Calu3 (cell line): ENCODE measurements at places on chromosomes 1 and 21. TPM values are rescaled to one million over a fixed set of nuclear protein-coding genes. Genes with fewer than 3 reads are reported as not detected.

GRCh38 chr1:64184003-64184440 lies 19.4 kb upstream of the UBE2U start:
- H3K4me3 ChIP-seq: no peak overlapping the region
- DNase-seq: no peak
- no peaks in the 10 kb centered on the region for H3K4me1 ChIP-seq
- H3K36me3 ChIP-seq: peaks cover 13% of the 10 kb centered on the region
- no peak overlapping the region for H3K27ac ChIP-seq
- H3K27me3 ChIP-seq: no peaks in the 10 kb centered on the region

GRCh38 chr1:22619798-22620197 lies 16.6 kb upstream of the C1QA start:
- H3K4me1 ChIP-seq: no peaks in the 10 kb centered on the region
- no peak for DNase-seq
- no peaks in the 10 kb centered on the region for H3K36me3 ChIP-seq

Gene ITSN1
- total RNA-seq: 27.8 and 30.6 TPM in 2 replicates

GRCh38 chr1:167983797-167984420 lies 47.0 kb upstream of the MPC2 start:
- H3K4me3 ChIP-seq: no peak overlapping the region
- H3K27me3 ChIP-seq: no peaks in the 10 kb centered on the region
- DNase-seq: no peak
- H3K4me1 ChIP-seq: peaks cover 8% of the 10 kb centered on the region

Gene FAM78B
- 1.9 and 4.9 TPM in 2 replicates for total RNA-seq

- DNase-seq: no peak
- H3K27ac ChIP-seq: no peak overlapping the region
- no peaks in the 10 kb centered on the region for H3K27me3 ChIP-seq
- H3K36me3 ChIP-seq: peaks cover 73% of the 10 kb centered on the region
- H3K4me3 ChIP-seq: no peak overlapping the region
- H3K4me1 ChIP-seq: no peaks in the 10 kb centered on the region
These were observed 9.1 kb downstream of the PRPF38A start for GRCh38 chr1:52413410-52413989.

Gene F13B
- not detected in 2 replicates for total RNA-seq

- peaks cover 12% of the 10 kb centered on the region for H3K27me3 ChIP-seq
- H3K4me1 ChIP-seq: no peaks in the 10 kb centered on the region
- no peaks in the 10 kb centered on the region for H3K36me3 ChIP-seq
- DNase-seq: no peak
These were observed 12.8 kb downstream of the CASQ2 start for GRCh38 chr1:115755456-115756370.

Gene FCGR3A
- total RNA-seq: not detected in 2 replicates

GRCh38 chr21:44461464-44462001 lies 6.2 kb downstream of the LRRC3 start:
- no peaks in the 10 kb centered on the region for H3K36me3 ChIP-seq
- no peaks in the 10 kb centered on the region for H3K4me1 ChIP-seq
- DNase-seq: no peak
- H3K27ac ChIP-seq: no peak overlapping the region
- no peak overlapping the region for H3K4me3 ChIP-seq
- peaks cover 29% of the 10 kb centered on the region for H3K27me3 ChIP-seq

DNA sequence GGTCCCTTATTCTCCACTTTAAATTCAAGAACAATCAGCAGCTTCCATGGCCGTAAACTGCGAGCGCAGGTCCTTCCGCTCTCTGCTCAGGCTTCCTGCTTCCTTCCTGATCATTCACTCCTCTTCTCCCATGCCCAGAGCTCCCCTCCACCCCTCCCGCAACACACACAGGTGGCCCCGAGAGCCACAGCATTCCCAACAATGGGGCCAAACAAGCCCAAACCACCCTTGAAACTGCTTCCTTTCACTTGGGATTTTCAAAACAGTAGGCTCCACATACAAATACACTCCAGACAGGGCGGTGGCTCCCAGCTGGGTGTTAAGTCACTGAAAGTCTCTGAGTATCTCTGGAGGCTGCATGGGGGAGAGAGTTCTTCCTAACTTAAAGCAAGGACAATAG lies 11.4 kb downstream of the FAM89A start:
- no peaks in the 10 kb centered on the region for H3K27me3 ChIP-seq
- no peaks in the 10 kb centered on the region for H3K4me1 ChIP-seq
- no peaks in the 10 kb centered on the region for H3K36me3 ChIP-seq
- no peak overlapping the region for H3K27ac ChIP-seq
- no peak for DNase-seq
- H3K4me3 ChIP-seq: no peak overlapping the region

- no peaks in the 10 kb centered on the region for H3K36me3 ChIP-seq
- no peaks in the 10 kb centered on the region for H3K4me1 ChIP-seq
- H3K4me3 ChIP-seq: no peak overlapping the region
- no peaks in the 10 kb centered on the region for H3K27me3 ChIP-seq
- no peak overlapping the region for H3K27ac ChIP-seq
These were observed 64.4 kb upstream of the GJA5 start for GRCh38 chr1:147824798-147825197.

DNA sequence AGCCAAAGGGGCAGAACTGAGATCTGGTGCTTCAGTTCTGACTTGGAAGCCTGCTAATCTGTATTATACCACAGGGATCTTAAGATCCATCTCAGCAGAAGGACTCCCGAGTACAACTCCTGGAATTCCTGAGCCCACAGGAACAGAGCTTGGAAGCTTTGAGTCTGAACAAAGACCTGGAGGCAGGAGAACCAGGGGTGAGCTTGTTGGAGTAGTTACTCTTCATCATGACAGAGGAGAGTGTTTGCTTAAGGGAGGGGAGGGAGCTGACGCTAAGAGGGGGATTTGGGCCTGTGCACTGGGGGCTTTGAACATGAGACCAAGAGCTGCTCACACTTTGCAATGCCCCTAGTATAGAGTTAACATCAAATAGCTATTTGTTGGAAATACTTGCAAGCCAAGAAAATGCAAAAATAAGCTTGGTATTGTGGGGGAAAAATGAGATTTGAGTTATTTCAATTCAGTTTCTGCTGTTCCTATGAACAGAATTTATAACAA lies 41.1 kb upstream of the TRABD2B start:
- no peak overlapping the region for H3K27ac ChIP-seq
- H3K4me1 ChIP-seq: no peaks in the 10 kb centered on the region
- DNase-seq: no peak
- no peaks in the 10 kb centered on the region for H3K36me3 ChIP-seq

DNA sequence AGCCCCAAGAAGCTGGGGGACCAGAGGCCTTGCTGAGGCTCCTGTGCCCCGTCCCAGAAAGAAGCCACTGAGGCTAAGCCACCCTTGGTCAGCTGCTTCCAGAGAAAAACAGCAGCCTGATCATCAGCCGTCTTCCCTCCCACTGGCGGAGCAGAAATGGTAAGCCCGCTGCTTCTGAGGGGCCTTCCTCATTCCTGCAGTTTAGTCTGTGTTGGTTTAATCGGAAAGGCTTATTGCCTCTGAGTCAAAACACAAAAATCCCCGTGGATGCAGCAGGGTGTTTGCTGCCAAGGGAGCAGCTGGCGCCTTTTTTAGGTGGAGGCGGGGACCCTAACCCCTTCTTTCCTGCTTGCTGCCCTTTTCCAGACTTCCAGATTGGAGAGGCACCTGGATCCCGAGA lies 33.9 kb downstream of the SPSB1 start:
- DNase-seq: no peak
- H3K36me3 ChIP-seq: no peaks in the 10 kb centered on the region
- H3K4me3 ChIP-seq: no peak overlapping the region
- H3K27me3 ChIP-seq: no peaks in the 10 kb centered on the region

DNA sequence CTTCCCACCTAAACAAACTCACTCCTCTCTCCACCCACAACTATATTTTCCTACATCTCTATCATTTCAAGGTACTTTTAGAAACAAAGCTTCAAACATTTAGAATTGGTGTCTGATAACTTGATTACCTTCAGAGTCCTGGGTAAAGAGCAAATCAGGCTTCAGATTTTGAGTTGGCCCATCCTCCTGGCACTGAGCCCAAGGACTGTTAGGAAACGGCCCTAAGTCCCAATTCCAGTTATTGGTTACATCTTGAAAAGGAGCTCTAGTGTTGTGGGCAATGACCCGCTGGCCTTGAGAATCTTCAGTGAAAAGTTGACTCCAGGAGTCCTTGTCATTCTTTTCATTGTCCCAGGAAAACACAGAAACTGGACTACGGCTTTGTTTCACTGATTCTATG lies 15.1 kb downstream of the MTFR1L start:
- H3K4me1 ChIP-seq: no peaks in the 10 kb centered on the region
- DNase-seq: no peak
- H3K27me3 ChIP-seq: no peaks in the 10 kb centered on the region
- H3K27ac ChIP-seq: no peak overlapping the region
- peaks cover 5% of the 10 kb centered on the region for H3K36me3 ChIP-seq

Gene DYNLT5
- total RNA-seq: not detected in 2 replicates

GRCh38 chr1:194295685-194296084 lies 1109.3 kb upstream of the B3GALT2 start:
- no peaks in the 10 kb centered on the region for H3K36me3 ChIP-seq
- H3K27me3 ChIP-seq: no peaks in the 10 kb centered on the region
- H3K4me1 ChIP-seq: peaks cover 10% of the 10 kb centered on the region
- peak; percentile 51 for DNase-seq
- no peak overlapping the region for H3K4me3 ChIP-seq

Gene SERPINC1
- 0.59 TPM in 1 of 2 replicates, not detected in the other for total RNA-seq

GRCh38 chr1:9689011-9689706 lies 37.6 kb downstream of the PIK3CD start:
- peak; percentile 85 for DNase-seq
- H3K4me3 ChIP-seq: peak overlapping the region; percentile 87
- H3K4me1 ChIP-seq: peaks cover 8% of the 10 kb centered on the region
- peaks cover 32% of the 10 kb centered on the region for H3K36me3 ChIP-seq
- peaks cover 10% of the 10 kb centered on the region for H3K27me3 ChIP-seq
- H3K27ac ChIP-seq: no peak overlapping the region

DNA sequence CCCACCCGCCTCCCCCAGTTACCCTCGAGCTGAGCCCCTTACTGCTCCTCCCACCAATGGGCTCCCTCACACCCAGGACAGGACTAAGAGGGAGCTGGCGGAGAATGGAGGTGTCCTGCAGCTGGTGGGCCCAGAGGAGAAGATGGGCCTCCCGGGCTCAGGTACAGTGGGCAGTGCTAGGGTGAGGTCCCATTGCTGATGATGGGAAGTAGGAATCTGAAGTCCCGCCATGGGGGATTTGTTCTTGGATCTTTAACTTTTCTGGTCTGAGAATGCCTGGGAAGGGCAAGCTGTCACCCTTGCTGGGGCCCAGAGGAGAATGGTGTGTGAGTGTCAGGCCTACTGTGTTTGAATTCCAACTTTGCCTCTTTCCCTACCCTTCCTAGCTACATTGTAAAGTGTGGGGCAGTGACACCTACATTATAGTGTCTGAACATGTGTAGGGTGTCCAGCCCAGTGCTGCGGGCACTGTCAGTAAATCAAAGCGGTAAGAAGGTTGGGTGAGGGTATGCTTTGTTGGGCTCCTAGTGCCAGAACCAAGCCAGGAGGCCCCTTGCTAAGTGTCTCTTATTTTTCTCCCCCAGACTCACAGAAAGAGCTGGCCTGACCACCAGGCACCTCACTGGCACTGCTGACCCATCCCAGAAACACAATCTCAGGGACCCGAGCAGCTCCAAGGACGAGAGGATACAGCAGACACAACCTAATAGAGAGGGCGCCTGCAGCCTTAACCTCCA lies 44.7 kb downstream of the YARS1 start:
- H3K27me3 ChIP-seq: no peaks in the 10 kb centered on the region
- DNase-seq: no peak
- peak overlapping the region; percentile 79 for H3K27ac ChIP-seq
- peaks cover 90% of the 10 kb centered on the region for H3K36me3 ChIP-seq
- H3K4me3 ChIP-seq: peak overlapping the region; percentile 38

GRCh38 chr21:32886339-32886738 lies 114.8 kb upstream of the PAXBP1 start:
- H3K36me3 ChIP-seq: no peaks in the 10 kb centered on the region
- H3K27ac ChIP-seq: no peak overlapping the region
- H3K4me3 ChIP-seq: peak overlapping the region; percentile 63
- H3K27me3 ChIP-seq: peaks cover 66% of the 10 kb centered on the region
- no peaks in the 10 kb centered on the region for H3K4me1 ChIP-seq

Gene TMCC2
- total RNA-seq: 0.33 and 0.37 TPM in 2 replicates

DNA sequence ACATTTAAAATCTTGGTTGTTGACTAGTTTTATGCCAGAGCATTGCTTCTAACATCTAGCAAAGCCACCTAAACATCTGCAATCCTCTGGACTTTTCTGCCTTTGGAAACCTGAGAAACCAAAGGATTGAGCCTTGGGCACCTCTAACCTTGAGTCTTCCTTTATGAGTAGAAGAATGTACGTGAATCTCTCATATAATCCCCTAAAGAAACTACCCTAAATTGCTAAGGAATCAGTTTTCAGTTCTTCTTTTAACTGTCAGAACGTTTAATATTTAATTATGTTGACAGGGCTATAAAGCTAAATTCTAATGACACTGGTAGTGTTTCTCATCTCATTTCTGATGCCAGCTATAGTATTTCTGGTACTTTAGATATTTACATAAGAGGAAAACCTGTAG lies 997.3 kb downstream of the AMY1C start:
- no peak overlapping the region for H3K27ac ChIP-seq
- DNase-seq: no peak
- no peaks in the 10 kb centered on the region for H3K27me3 ChIP-seq
- H3K4me1 ChIP-seq: no peaks in the 10 kb centered on the region
- no peaks in the 10 kb centered on the region for H3K36me3 ChIP-seq
- no peak overlapping the region for H3K4me3 ChIP-seq
